ENCODE measurements at places on chromosomes 11 and 22.

GRCh38 chr11:130979386-130979972 is 63.2 kb upstream of the SNX19 start:
- DNase-seq: no peak

DNA sequence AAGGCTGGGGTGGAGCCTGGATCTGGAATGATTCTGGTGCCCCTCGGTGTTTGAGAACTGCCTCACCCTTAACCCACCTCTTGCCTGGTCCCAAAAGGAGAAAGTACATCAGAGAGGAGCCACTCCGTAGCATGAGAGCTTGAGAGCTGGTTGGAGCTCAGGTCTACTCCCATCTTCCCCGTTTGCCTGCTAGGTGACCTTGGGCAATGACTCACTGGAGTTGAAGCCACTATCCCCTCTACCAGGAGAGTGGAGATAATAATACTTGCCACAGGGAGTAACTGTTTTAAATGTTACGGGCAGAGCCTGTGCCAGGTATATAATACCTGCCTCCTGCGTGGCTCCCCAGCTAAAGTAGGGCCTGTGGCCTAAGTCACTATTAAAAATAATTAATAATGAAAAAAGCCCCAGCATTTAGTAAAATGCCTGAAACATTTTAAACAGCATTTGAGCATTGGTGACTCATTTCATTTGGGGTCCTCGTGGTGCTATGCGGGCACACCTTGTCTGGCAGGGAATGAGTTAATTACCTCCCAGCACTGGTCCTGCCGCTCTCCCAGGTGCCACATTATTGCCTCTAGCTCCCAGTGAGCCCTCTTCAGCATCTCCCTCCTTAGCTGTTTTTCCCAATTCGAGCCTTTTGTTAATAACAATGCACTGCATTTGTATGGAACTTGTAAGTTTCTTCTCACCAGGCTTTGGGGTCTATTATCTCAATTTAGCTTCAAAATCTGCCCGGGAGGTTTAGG is 22.5 kb downstream of the CYTH4 start:
- no peak for DNase-seq

DNA sequence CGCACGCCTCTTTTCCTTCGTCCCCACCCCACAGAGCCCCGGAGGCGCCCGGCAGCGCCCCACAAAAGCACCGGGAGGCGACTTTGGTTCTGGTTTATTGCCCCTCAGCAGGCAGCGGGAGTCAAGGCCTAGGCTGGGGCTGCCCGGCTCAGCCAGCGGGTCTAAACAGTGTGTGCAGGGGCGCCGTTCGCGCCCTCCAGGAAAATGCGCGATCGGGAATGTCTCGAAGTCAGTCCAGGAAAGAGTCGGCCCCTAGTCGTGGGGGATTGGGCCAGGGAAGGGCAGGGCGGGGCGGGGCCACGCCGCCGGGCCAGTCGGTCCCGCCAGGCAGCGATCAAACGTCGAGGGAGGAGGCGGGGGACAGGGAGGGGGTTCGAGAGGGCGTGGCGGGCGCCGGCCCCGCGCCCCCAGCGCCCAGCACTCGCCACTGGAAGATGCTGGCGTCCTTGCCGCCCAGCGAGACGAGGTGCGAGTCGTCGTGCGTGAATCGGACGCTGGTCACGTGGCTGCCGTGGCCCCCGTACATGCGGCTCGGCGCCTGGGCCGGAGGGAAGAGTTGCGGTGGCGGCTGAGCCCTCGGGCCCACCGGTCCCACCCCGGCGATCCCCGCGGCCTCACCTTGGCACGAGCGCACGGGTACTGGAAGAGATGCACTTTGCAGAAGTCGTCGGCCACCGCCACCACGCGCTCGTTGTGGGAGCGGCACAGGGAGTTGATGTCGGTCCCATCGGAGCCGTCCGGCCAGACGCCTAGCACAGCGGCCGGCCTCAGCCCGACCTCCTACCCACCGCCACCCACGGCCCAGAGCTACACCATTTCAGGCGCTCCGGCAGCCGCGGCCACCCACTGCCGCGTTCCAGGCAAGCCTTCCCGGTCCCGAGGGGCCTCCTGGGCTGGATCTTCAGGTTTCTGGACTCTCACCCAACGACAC is 741 bp upstream of the MTA2 start:
- DNase-seq: no peak

- no peak for DNase-seq
These were observed 245.9 kb upstream of the FAT3 start for GRCh38 chr11:91978747-91979146.

DNA sequence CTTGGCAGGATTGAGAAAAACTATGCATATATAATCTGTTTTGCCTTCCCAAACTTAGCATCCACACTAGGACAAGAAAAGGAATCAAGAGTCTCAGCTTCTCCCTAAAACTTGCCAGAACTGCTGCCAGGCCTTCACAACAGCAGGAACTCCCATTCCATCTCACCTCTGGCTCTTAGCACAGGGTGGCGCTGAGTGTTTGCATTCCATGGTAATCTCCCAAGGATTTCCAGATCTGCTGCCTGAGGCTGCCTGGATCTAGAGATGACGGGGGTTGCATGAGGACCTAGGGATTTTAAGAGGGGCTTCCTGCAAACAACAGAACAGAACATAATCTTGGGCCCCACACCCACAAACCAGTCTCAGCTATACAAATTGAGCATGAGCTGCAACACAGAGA is 87.1 kb upstream of the OPCML start:
- DNase-seq: no peak

DNA sequence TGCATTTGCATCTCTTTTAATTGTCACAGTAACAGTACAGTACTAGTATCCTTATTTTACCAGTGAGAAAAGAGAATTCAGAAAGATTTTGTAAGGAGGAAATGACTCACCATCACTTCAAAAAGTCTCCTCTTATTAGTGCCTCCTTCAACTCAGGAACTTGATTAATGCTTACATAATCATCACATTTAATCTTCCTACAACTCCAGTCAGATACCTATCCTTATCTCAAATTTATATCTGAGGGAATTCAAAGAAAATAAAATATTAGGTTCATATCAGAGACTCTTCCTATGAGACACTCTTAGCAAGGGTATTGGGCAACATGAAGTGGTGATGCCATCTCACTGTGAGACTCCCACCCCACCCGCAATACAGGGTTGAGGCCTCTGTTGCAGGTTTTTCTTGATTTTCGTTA is 26.1 kb upstream of the CTSC start:
- no peak for DNase-seq

GRCh38 chr22:27470169-27470772 is 331.3 kb downstream of the MN1 start:
- no peak for DNase-seq

DNA sequence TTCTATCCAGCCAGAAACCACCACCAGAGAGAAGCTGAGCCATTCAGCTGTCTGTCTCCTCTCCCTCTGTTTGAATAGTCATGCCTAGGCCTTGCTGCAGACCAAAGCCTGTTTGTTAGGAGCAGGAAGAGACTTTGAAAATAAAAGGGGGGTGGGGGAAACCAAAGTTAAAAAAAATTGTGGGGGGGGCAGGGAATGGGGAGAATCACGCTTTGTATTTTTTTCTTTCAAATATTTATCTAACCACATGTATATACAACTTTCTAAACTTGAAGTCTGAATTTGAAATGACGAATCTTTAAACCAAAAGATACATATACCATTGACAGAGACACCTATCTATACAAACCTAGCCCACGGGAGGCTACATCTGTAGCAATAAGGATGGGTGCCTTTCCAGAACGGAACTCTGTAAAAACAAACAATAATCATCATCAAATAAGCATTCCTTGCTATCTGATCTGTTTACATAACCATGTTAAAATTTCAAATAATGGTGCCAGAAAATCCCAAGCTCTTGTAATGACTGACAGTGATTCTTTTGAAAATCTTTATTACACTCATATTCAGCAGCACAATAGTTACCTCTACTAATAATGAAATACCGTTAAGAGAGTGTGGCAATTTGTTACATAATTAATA is 14.3 kb downstream of the DDX17 start:
- no peak for DNase-seq

DNA sequence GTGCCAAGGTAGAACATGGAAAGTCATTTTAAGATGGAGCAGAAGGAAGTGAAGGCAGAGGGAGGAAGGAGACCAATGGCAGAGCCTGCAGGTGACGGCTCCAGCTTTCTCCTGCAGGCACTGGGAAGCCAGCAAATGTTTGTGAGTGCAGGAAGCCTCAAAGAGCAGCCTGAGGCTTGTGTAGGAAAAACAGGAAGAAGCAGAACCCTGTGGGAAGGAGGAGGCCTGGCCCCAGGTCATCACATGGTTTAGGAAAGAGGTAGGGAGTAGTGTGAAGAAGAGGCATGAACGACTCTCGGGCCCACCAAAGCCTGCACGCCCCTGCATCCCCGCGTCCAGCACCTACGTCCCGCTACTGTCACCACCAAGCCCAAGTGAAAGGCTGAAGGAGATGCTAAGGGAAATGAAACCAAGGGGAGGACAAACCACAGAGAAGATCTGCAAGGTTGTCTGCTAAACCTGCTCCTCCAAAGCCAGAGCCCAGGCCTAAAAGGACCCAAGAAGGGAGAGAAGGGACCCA is 151.5 kb downstream of the CHST1 start:
- no peak for DNase-seq

- DNase-seq: no peak
These were observed 22.0 kb upstream of the GLYATL1 start for GRCh38 chr11:58917159-58917783.

DNA sequence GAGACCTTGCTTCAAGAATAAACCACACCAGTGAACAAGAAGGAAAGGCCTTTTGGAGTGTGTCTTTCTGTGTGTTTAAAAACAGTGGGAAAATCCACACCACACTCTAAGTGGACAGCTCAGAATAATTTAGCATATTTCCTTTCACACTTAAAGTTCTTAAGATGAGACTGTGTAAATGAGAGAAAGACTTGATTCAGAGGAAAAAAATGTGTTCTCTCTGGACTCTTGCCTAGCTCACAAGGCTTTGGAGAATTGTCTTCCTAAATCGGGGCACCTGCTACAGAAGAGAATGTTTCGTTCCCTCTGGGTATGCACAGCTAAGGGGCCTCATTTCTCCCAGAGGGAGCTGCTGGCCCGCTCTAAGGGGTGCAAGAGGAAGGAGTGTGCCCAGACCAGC is 28.4 kb upstream of the CRTAM start:
- DNase-seq: no peak

DNA sequence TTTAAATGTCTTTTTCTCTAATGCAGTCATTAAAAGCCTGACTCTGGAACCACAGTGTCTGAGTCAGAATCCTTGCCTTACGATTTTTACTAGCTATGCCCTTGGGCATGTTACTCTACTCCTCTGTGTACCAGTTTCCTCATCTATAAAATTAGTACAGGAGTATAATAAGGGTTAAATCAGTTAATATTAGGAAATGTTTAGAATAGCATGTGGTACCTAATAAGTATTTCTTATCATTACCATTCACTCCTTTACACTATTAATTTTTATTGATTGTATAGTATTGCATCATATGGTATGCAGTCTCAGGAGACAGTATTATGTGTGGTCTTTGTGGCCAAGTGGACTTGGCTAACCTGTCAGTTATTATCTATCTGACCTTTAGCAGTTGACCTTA is 68.2 kb downstream of the METTL15 start:
- no peak for DNase-seq

DNA sequence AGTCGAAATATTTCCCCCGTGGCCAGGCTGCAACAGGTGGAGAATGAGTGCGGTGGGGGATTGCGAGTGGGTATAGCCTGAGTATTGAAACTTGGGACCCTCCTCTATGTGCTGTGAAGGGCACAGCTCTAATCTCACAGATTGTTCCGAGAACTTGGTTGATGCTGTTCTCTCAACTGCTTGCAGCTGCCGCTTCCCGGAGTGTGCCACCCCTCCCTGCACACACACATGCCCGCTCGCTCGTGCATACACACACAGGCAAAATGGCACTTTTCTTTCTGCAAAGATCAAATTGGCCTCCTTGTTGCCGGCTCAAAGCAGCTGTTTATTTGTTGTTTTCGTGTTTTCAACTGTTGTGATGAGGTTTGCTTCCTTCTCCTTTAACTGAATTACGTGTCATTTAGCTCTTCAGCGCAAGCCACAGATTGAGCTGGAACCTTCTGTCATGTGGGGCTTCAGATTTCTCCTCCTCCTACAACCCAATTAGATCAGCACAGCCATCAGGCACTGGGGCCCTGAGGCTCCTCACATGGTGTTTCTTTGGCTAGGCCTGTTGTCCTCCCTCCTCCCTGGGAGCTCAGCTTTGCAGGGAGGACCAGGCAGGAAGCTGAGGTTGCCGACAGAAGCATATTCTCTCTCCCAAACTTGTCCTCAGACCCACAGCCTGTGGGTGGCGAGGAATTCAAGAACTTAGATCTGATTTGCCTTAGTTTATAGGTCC is 13.9 kb upstream of the B3GAT1 start:
- no peak for DNase-seq

- no peak for DNase-seq
These were observed 7.4 kb downstream of the KCNC1 start for GRCh38 chr11:17742019-17742418.

GRCh38 chr11:112348480-112349029 is 87.9 kb upstream of the PLET1 start:
- DNase-seq: no peak

- no peak for DNase-seq
These were observed 322.0 kb upstream of the LRRC4C start for GRCh38 chr11:41781441-41781840.

DNA sequence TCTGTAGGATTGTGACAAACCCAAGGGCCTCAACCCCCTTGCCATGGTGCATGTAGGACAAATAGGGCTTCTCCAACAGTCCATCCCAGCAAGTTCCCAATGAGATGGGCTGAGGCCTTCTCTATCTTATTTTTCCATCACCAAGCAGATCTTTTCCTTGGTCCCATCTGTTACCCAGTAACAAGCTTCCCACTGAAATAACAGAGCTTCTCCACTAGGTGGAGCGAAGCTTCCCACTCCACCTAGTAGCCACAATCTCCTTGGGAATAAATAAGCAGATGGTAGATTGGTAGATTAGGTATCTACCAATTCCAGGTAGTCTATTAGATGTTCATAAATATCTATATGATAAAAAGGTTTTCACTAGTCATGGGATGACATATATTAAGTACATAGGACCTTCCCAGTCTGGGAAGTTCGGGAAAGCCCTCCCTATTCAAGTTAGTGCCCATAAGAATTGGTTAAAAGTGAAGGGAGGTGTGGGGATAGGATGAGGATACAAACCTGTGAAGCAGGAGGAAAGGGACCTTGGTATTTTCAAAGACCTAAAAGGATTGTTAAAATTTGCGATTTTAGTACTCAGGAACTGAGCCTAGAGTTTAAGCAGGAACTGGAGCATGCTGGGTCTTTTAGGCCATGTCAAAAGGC is 5.9 kb upstream of the OR52L1 start:
- no peak for DNase-seq

- DNase-seq: no peak
These were observed 114.2 kb upstream of the IGLL5 start for GRCh38 chr22:22773427-22773826.
